ENCODE measurements at places on chromosomes 11 and 22. TPM values are rescaled to one million over a fixed set of nuclear protein-coding genes. Genes with fewer than 3 reads are reported as not detected.

The FGF4 gene
- total RNA-seq = not detected

- peaks cover 18% of the 10 kb centered on the region for H3K4me1 ChIP-seq
- H3K27ac ChIP-seq = no peak overlapping the region
- no peaks in the 10 kb centered on the region for H3K27me3 ChIP-seq
- no peak for DNase-seq
- no peaks in the 10 kb centered on the region for H3K36me3 ChIP-seq
- H3K4me3 ChIP-seq = peak overlapping the region; percentile 63
Observed at GRCh38 chr11:119148720-119149017, 183 bp upstream of the ABCG4 start.

GRCh38 chr11:118318124-118318523 is 13.6 kb downstream of the CD3E start:
- H3K4me3 ChIP-seq = no peak overlapping the region
- H3K27ac ChIP-seq = peak overlapping the region; percentile 35
- peaks cover 44% of the 10 kb centered on the region for H3K4me1 ChIP-seq

DNA sequence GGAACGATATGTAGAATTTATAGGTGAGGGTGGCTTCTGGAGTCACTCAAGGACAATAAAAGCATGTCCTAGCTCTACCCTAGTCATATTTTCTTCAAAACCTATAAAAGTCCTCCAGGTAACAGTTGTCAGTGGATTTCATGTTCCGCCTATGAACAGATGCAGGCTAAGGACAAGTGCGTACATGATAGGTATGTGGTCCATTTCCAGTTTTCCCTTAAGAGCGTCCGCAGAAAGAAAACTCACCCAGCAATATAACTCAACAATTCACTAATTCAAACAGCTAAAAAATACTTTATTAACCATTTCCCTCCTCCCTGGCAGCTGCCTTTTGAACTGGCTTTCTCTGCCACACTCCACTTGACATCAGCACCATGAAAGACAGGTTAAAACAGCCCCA is 50.2 kb upstream of the CCDC34 start:
- H3K4me3 ChIP-seq = no peak overlapping the region
- H3K36me3 ChIP-seq = no peaks in the 10 kb centered on the region
- no peak for DNase-seq
- no peaks in the 10 kb centered on the region for H3K27me3 ChIP-seq
- H3K4me1 ChIP-seq = no peaks in the 10 kb centered on the region
- H3K27ac ChIP-seq = no peak overlapping the region

The LRP4 gene
- total RNA-seq = 2.6 TPM

GRCh38 chr11:112481893-112482292 is 221.2 kb upstream of the PLET1 start:
- H3K27me3 ChIP-seq = no peaks in the 10 kb centered on the region
- no peak for DNase-seq
- no peaks in the 10 kb centered on the region for H3K4me1 ChIP-seq
- H3K27ac ChIP-seq = no peak overlapping the region

DNA sequence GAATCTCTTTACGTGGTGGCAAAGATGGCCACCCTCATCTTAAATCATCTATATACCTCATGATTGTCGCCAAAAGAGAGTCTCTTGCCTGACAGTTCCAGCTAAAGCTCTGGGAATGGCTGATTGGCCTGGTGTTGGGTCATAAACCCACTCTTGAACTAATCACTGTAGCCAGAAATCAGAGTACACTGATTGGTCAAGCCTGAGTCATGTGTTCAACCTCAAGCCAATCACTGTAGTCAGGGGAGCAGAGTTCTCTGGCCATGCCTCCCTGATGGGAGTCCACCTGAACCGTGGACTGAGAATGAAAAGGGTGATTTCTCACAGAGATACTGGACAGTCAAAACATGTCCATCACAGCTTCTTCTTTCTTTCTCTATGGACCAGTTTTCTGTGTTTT is 45.8 kb downstream of the RCN1 start:
- DNase-seq = no peak
- H3K36me3 ChIP-seq = no peaks in the 10 kb centered on the region
- no peaks in the 10 kb centered on the region for H3K4me1 ChIP-seq

GRCh38 chr11:115696563-115696962 is 192.3 kb upstream of the CADM1 start:
- no peak overlapping the region for H3K4me3 ChIP-seq
- no peaks in the 10 kb centered on the region for H3K36me3 ChIP-seq
- no peak for DNase-seq
- H3K27ac ChIP-seq = no peak overlapping the region

DNA sequence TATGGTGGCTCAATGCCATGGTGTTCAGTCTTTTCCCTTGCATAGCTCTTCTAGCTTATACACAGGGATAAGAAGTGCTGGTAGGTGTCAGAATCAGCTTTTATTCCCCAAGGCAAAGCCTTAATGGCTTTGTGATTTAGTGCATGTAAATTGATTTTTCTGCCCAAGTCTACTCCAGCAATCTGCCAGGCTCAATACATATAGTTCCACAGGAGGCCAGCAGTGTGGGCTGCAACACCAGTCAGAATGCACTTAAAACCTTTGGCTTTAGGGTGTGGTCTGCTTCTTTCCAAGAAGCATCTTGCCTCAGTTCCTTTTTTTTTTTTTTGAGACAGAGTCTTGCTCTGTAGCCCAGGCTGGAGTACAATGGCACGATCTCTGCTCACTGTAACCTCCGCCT is 14.5 kb upstream of the CAPRIN1 start:
- H3K4me1 ChIP-seq = no peaks in the 10 kb centered on the region
- H3K27ac ChIP-seq = no peak overlapping the region
- DNase-seq = no peak
- no peak overlapping the region for H3K4me3 ChIP-seq
- H3K27me3 ChIP-seq = no peaks in the 10 kb centered on the region
- no peaks in the 10 kb centered on the region for H3K36me3 ChIP-seq

GRCh38 chr11:99370549-99371216 is 349.9 kb downstream of the CNTN5 start:
- no peaks in the 10 kb centered on the region for H3K36me3 ChIP-seq
- no peaks in the 10 kb centered on the region for H3K27me3 ChIP-seq
- no peak for DNase-seq
- H3K4me3 ChIP-seq = no peak overlapping the region
- no peaks in the 10 kb centered on the region for H3K4me1 ChIP-seq

- H3K27me3 ChIP-seq = no peaks in the 10 kb centered on the region
- H3K4me3 ChIP-seq = no peak overlapping the region
- DNase-seq = no peak
- peaks cover 6% of the 10 kb centered on the region for H3K4me1 ChIP-seq
- no peaks in the 10 kb centered on the region for H3K36me3 ChIP-seq
- no peak overlapping the region for H3K27ac ChIP-seq
Observed at GRCh38 chr22:45579806-45580725, 77.4 kb downstream of the FBLN1 start.

GRCh38 chr11:82675838-82676237 is 57.8 kb downstream of the FAM181B start:
- H3K27ac ChIP-seq = no peak overlapping the region
- H3K4me1 ChIP-seq = no peaks in the 10 kb centered on the region
- H3K4me3 ChIP-seq = no peak overlapping the region

DNA sequence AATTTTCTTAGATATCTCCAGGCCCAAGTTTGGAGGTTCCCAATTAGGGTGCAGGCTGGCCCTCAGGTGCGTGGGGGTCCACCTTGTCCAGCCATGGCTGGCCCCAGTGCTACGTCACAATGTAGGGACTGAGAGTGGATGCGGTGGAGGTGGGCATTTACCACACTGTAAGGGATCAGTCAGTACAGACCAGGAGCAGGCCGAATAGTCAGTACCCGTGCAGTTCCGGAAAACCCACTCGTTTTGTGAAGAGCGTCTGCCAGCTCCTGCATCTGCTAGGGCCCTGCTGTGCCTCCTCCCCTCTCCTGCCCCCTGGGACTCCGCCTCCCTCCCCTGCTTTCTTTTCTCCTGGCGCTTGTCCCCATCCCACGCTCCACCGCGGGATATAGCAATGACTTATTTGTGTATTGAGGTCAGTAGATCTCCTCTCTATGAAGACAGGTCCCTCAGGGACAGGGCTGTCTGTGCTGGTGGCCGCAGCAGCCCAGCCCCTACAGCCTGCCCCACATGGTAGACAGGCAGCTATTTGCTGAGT is 50.4 kb upstream of the SEPTIN5 start:
- H3K36me3 ChIP-seq = no peaks in the 10 kb centered on the region
- no peaks in the 10 kb centered on the region for H3K4me1 ChIP-seq
- H3K27ac ChIP-seq = no peak overlapping the region
- no peaks in the 10 kb centered on the region for H3K27me3 ChIP-seq

GRCh38 chr11:117679461-117679860 is 117.6 kb downstream of the DSCAML1 start:
- H3K4me1 ChIP-seq = no peaks in the 10 kb centered on the region
- H3K27ac ChIP-seq = no peak overlapping the region
- no peak overlapping the region for H3K4me3 ChIP-seq
- no peaks in the 10 kb centered on the region for H3K27me3 ChIP-seq
- no peak for DNase-seq

The GRAMD4 gene
- total RNA-seq = 94.1 TPM

- H3K27ac ChIP-seq = no peak overlapping the region
- no peaks in the 10 kb centered on the region for H3K4me1 ChIP-seq
- no peak overlapping the region for H3K4me3 ChIP-seq
- no peaks in the 10 kb centered on the region for H3K36me3 ChIP-seq
Observed at GRCh38 chr11:6197466-6198200, 1.4 kb upstream of the OR52W1 start.

DNA sequence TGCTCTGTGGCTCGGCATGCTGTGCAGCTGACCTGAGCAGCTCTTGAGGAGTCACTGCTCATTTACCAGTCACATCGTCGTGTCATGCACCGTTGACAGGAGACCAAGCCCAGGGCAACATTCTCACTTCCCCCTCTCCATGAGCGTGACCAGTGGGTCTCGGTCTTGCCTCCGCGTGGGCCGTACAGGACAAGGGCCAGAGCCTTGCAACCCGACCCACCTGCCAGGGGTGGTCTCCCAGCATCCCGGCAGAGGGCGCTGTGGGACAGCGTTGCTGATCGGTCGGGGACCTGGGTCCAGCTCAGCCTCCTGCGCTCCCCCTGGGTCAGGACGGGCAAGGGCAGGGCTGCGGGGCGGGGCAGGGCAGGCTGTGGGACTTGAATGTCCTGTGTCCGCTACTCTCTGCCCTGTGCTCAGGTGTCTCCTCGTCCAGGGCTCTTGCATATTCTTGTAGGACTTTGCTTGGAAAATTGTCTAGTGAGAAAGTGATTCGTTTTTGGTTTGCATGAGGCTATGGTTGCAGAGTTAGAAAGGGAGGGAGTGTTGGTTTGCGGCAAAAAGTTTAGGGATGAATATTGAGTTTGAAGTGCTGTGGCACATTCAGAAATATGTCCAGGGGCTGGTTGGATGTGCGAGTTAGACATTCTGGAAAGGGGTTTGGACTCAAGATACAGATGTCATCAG is 16.2 kb downstream of the EIF4G2 start:
- H3K27me3 ChIP-seq = no peaks in the 10 kb centered on the region
- H3K4me1 ChIP-seq = peaks cover 12% of the 10 kb centered on the region
- H3K4me3 ChIP-seq = no peak overlapping the region
